ENCODE measurements at places on chromosomes 16 and 17.

GRCh38 chr16:74199066-74199841 is 97.4 kb upstream of the PSMD7 start:
- DNase-seq = no peak

DNA sequence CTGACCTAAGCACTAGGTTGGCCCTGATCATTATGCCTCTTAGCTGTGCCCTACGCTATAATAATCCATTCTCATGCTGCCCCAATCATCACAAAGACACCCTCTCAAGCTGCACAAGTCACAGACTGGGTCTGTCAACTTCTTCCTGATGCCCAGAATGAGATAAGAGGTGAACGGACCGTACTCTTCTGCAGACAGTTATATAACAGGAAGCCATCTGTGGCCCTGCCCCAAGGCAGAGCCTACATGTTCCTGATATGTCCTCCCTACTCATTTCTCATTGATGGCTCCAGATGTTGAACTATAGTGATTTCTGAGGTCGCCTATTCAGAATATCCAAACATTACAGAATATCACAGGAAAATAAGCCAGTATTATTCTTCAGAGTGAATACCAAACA is 471.6 kb upstream of the ERCC4 start:
- DNase-seq = no peak

DNA sequence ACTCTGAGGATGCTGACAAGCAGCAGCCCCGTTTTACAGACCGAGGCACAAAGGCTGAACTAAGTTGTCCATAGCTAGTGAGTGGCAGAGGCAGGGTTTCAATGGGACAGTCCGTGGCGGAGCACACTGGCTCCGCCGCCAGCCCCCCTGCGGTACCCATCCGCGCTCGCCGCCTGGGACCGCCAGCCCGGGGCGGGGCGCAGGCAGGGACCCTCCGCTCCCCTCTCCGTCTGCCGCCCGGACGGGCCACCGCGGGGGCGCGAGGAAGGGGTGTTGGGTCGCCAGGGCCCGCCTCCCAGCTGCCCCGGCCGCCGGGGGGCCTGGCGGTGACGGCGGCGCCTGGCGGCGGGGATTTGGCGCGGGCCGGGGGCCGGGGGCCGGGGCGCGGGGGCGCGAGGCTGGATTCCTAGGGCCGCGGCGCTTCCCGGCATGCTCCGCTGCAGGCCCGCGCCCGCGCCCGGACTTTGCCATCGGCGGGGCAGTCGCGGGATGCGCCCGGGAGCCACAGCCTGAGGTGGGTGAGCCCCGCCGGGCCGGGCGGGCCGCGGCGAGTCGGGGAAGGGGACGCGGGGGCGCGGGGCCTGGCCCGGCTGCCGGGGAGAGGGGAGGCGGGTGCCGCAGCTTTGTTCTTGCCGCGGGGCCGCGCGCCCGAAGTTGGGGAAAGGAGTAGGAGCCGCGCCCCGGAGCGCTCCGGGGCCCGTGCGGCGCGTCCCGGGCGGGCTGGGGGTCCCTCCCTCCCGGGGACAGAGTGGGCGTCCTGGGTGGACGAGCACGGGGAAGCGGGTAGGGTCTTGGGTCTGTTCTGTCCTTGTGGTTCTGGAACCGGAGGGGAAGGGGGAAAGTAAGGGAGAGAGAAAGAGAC is at the start of gene TMEM98:
TSS of gene TMEM98 (plus strand) at position 430 of the 862 bp plus-strand sequence. CDS start 3,376 bp downstream, outside the sequence.
- DNase-seq = no peak

GRCh38 chr17:29113334-29113733 is 66.9 kb downstream of the MYO18A start:
- DNase-seq = no peak

Measured in CD4-positive, alpha-beta T cell treated with Interferon gamma for 1 hour (primary cell).